Umbilical cord (tissue), 2 donors: ENCODE measurements at places on chromosomes 4 and X. TPM values are rescaled to one million over a fixed set of nuclear protein-coding genes. Genes with fewer than 3 reads are reported as not detected.

DNAAF6 gene
- 0.48 TPM for total RNA-seq

AADAT gene
- 6.0 TPM for total RNA-seq

CXCL11 gene
- 0.96 TPM for total RNA-seq

GCNA gene
- total RNA-seq = 0.96 TPM

ZCCHC4 gene
- total RNA-seq = 14.4 TPM
